ENCODE measurements at places on chromosomes 4 and X.
A peak's percentile ranks its signal among the peaks of the same experiment; 100 is the strongest.

GRCh38 chr4:171650543-171650942 lies 162.7 kb upstream of the GALNTL6 start:
- DNase-seq: no peak

- no peak for DNase-seq
These were observed 21.6 kb downstream of the SETD7 start for GRCh38 chr4:139534287-139534950.

- no peak for DNase-seq
These were observed 3.0 kb downstream of the NSD2 start for GRCh38 chr4:1874201-1874600.

DNA sequence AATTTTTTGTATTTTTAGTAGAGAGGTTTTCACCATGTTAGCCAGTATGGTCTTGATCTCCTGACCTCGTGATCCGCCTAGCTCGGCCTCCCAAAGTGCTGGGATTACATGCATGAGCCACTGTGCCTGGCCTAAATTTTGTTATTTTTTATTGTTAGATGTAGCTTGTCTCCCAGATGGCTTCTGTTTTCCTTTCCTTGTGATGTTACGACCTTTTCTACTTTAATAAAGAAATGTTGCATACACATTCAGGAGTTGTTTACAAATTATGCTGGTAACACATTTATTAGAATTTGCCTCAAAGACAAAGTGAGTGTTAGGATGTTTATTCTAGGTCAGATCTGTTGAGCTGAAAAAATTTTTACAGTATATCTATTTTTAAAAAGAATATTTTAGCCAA lies 18.4 kb downstream of the PDLIM5 start:
- no peak for DNase-seq

DNA sequence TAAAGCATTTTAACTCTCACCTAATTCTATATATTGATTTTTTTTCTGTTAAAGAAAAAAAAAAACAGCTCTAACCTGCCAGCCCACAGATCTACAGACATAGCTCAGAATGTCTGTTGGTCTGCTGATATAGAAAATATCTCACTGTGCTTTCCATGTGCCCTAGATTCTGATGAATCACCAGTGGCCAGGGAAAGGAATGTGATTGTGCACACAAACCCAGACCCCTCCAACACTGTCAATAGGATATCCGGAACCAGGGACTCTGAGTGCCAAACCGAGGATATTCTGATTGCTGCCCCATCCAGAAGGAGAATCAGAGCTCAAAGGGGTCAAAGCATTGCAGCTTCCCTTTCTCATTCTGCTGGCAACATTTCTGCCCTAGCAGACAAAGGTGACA lies 12.1 kb upstream of the SCML1 start:
- DNase-seq: no peak

- DNase-seq: no peak
These were observed 45.4 kb downstream of the ADRA2C start for GRCh38 chr4:3811621-3812020.

DNA sequence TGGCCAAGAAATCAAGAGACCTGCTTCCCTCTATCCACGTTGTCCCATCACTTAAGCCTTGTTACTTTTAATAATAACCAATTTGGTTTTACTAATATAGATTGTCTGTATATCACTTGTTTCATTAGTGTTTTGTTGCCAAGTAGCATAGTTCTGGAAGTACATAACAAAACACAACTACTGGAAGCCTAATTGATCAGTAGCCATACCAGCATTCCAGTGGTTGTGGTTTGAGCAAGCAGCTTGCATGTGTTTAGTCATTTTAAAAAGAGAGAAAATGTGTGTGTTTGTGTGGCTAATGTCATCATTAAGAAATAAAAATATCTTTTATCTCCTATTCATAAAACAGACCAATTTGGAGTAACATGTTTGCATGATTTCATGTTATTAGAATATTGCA lies 70.8 kb downstream of the PTPN13 start:
- no peak for DNase-seq

DNA sequence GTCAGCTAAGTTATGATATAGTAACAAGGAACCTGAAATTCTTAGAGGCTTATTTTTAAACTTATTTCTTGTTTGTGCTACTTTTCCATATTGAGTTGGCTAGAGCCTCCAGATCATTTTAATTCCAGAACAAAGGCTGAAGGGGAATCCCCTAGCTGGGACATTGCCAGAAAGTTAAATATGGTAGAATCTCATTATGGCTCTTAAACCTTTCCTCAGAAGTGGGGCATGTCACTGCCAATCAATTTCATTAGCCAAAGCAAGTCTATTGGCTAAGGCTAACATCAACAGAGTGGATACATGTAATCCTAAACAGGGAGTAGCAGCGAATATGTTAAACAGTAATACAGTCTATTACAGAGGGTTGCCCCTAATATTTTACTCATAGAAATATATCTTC lies 47.0 kb downstream of the FTHL17 start:
- no peak for DNase-seq

DNA sequence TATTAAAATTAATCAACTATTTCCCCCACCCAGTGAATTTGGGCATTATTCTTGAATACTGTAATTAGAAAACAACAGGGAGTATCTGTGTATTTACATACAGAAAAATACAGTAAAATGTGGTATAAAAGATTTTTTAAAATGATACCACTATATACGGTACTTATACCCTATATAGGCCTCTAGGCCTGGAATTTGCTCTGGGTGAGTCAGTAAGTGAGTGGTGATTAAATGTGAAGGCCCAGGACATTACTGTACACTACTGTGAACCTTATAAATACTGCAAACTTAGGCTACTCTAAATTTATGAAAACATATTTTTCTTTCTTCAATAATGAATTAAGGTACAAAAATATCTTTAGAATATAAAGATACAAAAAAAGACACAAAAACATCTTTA lies 6.3 kb upstream of the CSN3 start:
- DNase-seq: no peak

- no peak for DNase-seq
These were observed 124.2 kb upstream of the DGKK start for GRCh38 chrX:50594788-50595187.

DNA sequence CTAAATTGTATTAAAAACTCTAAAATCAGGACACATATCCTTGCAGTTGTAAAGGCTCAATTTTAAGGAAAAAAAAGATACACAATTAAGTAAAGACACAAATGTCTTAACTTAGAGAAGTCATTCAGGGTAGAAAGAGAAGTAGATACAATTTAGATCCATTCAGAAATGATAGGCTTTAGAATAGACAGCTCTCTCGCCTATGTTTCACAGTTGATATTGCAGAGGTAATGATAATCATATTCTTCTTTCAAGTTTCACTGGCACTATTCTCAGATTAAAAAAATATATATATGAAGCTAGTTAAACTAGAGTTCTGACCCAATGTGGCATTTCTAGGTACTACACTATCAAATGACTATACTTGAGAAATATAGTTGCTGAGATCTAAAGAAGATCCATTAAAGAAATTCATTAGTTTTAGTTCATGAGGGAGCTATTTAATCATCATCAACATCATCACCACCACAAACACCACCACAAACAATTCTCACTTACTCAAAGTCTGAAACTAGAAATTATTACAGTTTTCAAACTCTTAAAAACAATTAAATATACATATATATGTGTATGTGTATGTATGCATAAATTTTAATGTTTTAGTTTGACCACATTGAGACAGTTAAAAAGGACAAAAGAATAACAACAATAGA lies 93.1 kb downstream of the ANTXR2 start:
- DNase-seq: no peak

DNA sequence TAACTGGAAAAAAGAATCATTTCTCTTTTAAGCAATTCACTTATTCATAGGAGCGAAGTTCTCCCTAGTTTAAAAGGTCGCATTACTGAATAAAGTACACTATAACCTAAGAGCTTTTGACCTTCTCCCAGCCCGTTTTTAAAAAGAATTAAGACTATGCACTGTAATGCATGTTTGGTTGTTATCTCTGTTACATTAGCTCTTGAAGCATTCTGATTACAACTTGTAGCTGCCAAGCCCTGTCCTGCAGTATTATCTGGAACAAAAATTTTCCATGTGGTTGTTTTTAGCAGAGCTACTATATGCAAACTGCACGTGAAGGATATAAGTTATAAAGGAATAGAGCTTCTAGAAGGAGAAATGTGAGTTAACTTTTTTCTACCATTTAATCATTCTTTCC lies 8.1 kb downstream of the GAB1 start:
- DNase-seq: no peak

- no peak for DNase-seq
These were observed 32.5 kb upstream of the FGFR3 start for GRCh38 chr4:1760521-1761071.

GRCh38 chrX:100768679-100769338 lies 36.9 kb upstream of the SYTL4 start:
- peak; percentile 64 for DNase-seq

DNA sequence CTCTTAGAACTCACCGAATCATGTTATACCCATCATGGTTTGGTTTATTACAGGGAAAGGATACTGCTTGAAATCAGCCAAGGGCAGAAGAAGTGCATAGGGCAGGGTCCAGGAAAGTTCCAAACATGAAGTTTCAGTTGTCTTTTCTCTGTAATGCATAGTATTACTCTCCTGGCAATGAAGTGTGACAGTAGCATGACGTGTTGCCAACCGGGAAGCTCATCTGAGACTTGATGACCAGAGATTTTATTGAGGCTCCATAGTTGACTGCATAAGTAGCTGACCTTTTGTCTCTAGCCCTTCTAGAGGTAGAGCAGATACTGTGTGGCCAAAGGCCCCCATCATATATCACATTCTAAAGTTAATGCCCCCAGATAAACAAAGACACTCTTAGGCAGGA lies 72.1 kb downstream of the BEND4 start:
- no peak for DNase-seq

DNA sequence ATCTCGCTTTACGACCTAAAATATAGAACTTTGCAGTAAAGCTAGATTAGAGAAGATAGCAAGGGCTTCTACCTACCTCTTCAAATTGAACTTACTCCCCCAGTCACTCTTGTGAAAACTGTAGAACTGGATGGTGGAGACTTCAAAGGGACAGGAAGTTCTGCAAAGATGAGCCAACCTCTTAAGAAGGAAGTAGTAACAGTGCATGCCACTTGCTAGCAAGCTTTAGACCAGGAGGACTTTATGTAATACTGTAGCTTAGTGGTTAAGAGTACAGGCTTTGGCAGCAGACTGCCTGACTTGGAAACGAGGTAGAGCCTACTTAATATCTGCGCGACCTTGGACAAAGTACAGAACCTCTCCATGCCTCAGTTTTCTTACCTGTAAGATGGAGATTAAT lies 27.5 kb upstream of the VBP1 start:
- no peak for DNase-seq

GRCh38 chr4:44100456-44100855 lies 348.2 kb downstream of the KCTD8 start:
- DNase-seq: no peak

DNA sequence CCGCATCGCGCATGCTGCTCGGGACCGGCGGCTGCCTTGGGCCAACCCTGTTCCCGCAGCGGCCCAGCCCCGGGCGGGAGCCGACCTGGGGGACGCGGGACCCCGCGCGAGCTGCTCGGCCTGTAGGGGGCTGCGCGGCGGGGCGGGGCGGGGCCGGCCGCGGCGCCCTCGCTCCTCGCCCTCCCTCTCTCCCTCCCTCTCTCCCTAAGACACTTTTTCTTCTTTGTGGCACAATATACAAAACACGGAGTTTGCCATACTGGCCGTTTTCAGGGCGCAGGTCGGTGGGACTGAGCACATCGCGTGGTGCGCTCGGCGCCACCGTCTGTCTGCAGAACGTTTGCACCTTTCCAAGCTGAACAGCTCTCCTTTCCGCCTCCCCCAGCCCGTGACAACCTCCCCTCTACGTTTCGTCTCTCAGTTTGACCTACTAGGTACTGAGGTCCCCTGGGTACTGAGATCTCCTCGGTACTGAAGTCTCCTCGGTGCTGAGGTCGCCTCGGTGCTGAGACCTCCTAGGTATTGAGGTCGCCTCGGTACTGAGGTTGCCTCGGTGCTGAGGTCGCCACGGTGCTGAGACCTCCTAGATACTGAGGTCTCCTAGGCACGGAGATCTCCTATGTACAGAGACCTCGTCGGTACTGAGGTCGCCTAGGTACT lies 261.1 kb upstream of the PLCXD1 start:
- DNase-seq: no peak

GRCh38 chr4:5956285-5957021 lies 61.8 kb downstream of the C4orf50 start:
- DNase-seq: no peak

DNA sequence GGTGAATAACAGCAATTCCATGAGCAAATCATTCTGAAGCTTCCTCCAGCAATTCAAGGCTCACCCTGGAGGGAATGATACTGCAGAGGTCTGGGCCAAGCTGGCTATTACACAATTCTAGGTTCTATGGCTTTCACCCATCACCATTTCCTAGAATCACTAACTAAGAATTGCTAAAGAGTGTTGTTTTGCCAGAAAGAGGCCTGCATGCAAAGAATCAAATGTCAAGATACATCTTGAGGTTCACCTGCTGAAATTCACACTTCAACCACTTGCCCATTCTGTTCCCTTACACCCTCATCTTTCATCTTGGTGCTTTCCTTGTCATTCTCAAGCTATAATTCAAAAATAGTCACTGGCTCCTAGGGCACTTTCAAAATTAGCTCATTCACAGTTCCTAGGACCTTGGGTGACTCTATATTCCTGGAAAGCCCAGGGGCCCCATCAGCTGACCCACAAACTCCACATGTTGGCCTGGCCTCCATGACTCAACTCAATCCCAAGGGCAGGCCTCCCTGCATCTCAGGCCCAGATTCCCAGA lies 7.0 kb downstream of the APBB2 start:
- DNase-seq: no peak

DNA sequence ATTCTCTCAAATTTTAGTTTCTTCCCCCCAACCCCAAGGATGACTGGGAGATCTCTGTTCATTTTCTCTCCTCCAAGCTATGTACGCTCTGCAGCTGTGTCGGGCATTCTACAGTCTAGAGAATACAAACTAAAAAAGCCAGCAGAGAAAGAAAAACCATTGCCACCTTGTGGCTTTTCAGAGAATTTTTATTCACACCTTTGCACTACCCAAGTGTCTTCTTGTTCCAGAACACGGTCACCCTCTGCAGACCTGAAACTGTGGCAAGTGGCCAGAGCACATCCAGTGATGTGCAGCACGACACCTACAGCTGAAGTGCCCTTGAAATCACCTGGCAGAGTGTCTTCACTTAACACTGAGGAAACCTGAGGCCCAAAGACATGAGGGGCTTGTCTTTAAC lies 68.6 kb downstream of the CHST7 start:
- no peak for DNase-seq

- no peak for DNase-seq
These were observed 14.5 kb upstream of the FGG start for GRCh38 chr4:154626793-154627484.

GRCh38 chr4:122331195-122331594 lies 47.6 kb upstream of the ADAD1 start:
- DNase-seq: no peak

DNA sequence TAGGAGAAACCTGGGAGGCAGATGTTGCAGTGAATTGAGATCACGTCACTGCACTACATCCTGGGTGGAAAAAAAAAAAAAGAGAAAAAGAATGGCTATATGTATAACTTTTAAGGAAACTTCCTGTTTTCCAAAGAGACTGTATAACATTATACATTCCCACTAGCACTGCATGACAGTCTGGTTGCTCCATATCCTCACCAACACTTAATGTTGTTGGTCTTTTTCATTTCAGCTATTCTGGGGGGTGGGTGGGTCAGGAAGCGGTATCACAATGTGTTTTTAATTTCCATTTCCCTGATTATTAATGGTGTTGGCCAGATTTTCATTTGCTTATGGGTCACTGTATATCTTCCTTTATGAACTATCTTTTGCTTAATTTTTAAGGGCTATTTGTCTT lies 13.4 kb downstream of the LRIT3 start:
- DNase-seq: no peak

Data from activated effector memory CD4-positive, alpha-beta T cell treated with Interleukin-2 at 50 U/mL for 16 hours (primary cell).